ENCODE measurements at places on chromosomes 12 and 14. TPM values are rescaled to one million over a fixed set of nuclear protein-coding genes. Genes with fewer than 3 reads are reported as not detected.

The P2RX7 gene
- 8.9 TPM for total RNA-seq

- DNase-seq: peak; percentile 32
- no peaks in the 10 kb centered on the region for H3K4me1 ChIP-seq
- peaks cover 26% of the 10 kb centered on the region for H3K27me3 ChIP-seq
- H3K4me3 ChIP-seq: no peak overlapping the region
- H3K36me3 ChIP-seq: no peaks in the 10 kb centered on the region
Measured at GRCh38 chr14:80996049-80996901, 40.9 kb downstream of the TSHR start.

GRCh38 chr12:43347026-43347425 lies 205.0 kb downstream of the ADAMTS20 start:
- DNase-seq: no peak
- H3K27me3 ChIP-seq: no peaks in the 10 kb centered on the region
- H3K27ac ChIP-seq: no peak overlapping the region
- no peaks in the 10 kb centered on the region for H3K4me1 ChIP-seq

DNA sequence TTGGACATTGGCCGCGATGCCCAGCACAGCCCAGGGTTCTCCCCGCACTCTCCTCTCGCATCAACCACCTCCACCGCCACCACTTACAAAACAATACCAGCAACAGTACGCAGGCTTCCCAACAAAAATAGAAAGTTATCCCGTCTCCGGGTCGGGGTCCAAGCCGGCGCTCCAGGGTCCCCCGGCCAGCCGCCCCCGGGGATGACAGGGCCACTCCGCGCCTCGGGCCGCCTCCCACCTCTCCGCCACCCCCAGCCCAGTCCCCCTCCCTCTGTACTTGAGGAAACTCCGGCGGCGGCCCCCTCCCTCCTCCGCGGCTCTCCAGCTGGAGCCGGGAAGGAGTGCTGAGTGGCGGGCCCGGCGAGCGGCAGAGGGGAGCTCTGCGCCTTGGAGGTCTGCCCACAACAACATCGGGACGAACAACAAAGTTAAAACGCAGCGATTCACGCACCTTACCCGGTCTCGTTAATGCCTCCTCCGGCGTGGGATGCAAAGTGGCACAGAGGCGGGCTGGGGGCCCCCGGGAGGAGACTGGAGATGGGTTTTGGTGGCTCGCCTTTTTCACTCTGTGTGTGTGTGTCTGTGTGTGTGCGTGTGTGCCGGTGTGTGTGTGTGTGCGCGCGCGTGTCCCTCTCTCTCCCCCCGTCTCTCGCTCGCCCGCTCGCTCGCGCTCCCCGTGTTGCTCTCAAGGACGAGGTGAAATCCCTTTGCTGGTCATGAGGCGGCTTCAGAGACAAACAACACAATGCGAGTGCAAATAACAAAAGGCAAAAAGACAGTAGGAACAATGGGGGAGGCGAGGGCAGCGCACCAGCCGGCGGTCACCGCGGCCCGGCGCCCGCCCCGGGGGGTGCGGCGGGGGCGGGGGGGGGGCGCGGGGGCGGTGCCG lies 386.8 kb downstream of the BCAT1 start:
- no peak overlapping the region for H3K27ac ChIP-seq
- peak overlapping the region; percentile 59 for H3K4me3 ChIP-seq
- H3K27me3 ChIP-seq: peaks cover 57% of the 10 kb centered on the region
- peaks cover 16% of the 10 kb centered on the region for H3K4me1 ChIP-seq
- DNase-seq: peak; percentile 27
- H3K36me3 ChIP-seq: no peaks in the 10 kb centered on the region

DNA sequence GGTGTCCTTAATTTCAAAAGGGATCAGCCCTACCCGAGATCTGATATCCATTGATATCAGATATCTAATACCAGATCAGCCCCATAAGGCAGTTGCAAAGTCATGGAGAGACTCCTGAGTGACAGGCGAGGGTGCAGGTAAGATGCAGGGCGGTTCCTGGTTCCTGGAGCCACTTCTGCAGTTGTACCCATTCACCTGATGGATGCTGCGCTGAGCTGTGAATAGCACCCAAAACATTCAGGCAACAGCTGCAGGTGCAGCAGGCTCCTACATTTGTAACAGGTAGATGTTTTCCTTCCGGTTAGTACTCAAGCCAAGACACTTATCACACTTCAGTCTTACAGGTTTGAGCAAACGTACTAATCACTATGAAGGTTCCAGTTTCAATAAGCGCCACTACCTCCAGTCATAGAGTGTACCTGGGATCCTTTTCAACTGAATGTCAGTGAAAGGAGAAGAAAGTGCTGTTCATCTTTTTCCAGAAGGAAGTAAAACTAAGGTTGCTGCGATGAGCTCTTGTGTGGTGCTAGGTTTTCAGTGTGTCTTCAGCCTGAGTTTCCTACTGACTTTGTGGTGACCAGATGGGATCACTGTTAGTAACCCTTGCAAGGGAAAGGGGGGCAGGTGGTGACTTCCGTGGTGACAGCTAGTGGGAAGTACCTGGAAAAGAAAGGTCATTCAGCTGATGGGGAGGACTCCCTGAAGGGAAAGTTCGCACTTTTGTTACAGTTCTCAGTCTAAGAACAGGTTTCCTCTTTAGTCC lies 1.9 kb downstream of the ATP6V0A2 start:
- peaks cover 36% of the 10 kb centered on the region for H3K4me1 ChIP-seq
- no peaks in the 10 kb centered on the region for H3K27me3 ChIP-seq
- peak overlapping the region; percentile 81 for H3K4me3 ChIP-seq
- peaks cover 4% of the 10 kb centered on the region for H3K36me3 ChIP-seq
- peak overlapping the region; percentile 72 for H3K27ac ChIP-seq

- H3K4me3 ChIP-seq: no peak overlapping the region
- DNase-seq: no peak
- H3K27ac ChIP-seq: no peak overlapping the region
- H3K27me3 ChIP-seq: no peaks in the 10 kb centered on the region
- no peaks in the 10 kb centered on the region for H3K36me3 ChIP-seq
- no peaks in the 10 kb centered on the region for H3K4me1 ChIP-seq
Measured at GRCh38 chr12:86376052-86376451, 119.9 kb upstream of the MGAT4C start.

DNA sequence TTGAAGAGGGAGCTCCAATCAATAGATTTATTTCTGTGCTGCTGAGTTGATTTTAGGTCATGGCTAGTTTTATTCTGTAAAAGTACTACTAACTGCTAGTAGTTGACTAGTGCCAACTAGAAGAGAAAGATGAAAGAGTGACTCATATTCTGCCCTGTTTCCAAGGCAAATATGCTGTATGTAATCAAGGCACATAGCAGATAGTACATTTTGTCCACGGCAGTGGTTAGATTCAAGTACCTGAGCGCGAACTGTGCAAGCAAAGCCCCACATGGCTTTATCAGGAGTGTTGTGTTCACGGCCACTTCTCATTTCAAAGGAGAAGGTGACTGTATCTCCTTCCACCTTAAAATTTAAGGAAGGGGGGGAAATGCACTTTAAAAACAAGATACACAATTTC lies 126.8 kb downstream of the TRAFD1 start:
- no peak overlapping the region for H3K27ac ChIP-seq
- H3K4me3 ChIP-seq: no peak overlapping the region
- no peaks in the 10 kb centered on the region for H3K4me1 ChIP-seq
- H3K27me3 ChIP-seq: no peaks in the 10 kb centered on the region
- peaks cover 23% of the 10 kb centered on the region for H3K36me3 ChIP-seq

DNA sequence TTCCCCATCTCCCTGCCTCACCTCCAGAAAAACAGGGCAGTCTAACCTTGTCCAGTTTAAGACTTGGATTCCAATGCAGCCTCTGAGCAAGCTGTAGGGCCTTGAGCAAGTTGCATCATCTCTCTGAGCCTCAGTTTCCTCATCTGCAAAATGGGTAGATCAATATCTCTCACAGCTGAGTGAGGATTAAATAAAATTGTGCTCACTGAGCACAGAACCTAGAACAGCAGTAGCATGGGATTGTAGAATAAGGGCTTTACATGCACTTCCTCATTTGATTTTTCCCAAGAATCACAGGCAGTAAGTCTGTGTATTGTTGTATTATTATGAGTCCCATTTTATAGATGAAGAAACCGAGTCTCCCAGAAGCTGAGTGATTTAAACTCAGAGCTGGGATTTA lies 2.0 kb downstream of the DTX1 start:
- no peak for DNase-seq
- no peaks in the 10 kb centered on the region for H3K4me1 ChIP-seq
- H3K36me3 ChIP-seq: no peaks in the 10 kb centered on the region
- H3K4me3 ChIP-seq: no peak overlapping the region
- H3K27ac ChIP-seq: no peak overlapping the region

DNA sequence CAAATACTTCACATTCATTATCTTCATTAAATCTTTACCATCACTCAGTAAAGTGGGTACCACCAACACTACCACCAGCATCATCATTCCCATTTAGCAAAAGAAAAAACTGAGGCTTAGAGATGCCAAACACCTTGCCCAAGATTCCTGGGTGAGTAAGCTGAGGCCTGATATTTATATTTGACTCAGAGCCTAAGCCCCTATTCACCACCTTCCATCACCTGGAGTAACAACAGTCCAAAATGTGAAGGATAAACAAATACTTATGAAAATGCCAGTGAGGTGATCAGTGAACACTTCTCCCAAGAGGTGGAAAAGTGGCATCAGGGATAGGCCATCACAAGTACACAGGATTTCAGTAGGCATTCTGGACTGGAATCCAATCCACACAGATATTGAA lies 3.7 kb downstream of the SLC38A1 start:
- no peak overlapping the region for H3K27ac ChIP-seq
- DNase-seq: no peak
- H3K36me3 ChIP-seq: peaks cover 31% of the 10 kb centered on the region
- H3K4me3 ChIP-seq: no peak overlapping the region
- H3K27me3 ChIP-seq: no peaks in the 10 kb centered on the region
- H3K4me1 ChIP-seq: peaks cover 19% of the 10 kb centered on the region

- no peaks in the 10 kb centered on the region for H3K27me3 ChIP-seq
- DNase-seq: no peak
- H3K27ac ChIP-seq: no peak overlapping the region
Measured at GRCh38 chr14:86505808-86506207, 975.9 kb downstream of the FLRT2 start.

DNA sequence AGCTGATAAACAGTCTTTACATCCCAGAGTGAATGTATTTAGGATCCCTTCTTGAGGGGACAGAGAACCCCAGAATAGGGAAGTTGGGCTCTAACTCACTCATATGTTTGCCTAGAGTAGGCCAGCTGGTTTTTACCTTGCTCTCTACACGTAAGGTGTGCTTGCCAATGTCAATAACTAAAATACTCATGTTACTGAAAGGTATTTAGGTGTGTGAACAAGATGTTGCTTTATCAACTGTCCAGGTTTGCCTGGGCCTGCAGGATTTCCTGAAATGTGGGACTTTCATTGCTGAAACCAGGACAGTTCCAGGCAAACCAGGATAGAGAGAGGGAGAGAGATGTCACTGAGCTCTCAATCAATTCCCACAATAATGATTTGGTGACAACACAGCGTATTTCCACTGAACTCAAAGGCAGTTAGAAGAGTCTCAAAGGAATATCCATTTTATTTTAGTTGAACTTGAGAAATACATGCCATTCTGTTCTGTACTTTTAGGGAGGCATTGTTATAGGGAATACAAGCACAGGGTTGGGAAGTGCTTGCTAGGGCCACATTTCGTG lies 171.7 kb downstream of the NRXN3 start:
- no peaks in the 10 kb centered on the region for H3K36me3 ChIP-seq
- no peaks in the 10 kb centered on the region for H3K27me3 ChIP-seq
- H3K4me1 ChIP-seq: no peaks in the 10 kb centered on the region

All from activated CD8-positive, alpha-beta T cell treated with anti-CD3 and anti-CD28 coated beads, Interleukin-2, amount 10 ng/mL, durations not matched to agents 7 days and 5 days (primary cell).